ENCODE measurements at places on chromosomes 2 and 18.

- DNase-seq = no peak
Measured at GRCh38 chr2:208466920-208467298, 60.3 kb downstream of the PTH2R start.

DNA sequence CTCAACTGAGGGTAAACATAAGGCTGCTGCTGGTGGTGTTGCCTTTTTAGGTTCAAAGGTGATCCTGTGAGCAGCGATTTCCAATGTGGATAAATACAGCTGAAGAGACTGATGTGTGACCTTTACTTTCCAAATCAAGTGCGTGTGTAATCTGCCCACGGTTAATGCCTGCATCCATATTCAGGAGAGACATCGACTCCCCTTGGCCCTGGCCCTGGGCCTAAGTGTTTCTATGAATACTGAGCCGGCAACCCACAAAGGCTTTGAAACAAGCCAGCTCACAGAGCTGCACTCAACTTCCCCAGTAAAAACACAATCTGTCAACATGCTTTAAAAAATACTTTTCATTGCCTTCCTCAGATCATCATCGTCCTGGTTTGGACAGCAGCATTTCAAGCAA is 1026.6 kb downstream of the TMEM182 start:
- DNase-seq = no peak

- no peak for DNase-seq
Measured at GRCh38 chr2:23385748-23386338, 864 bp downstream of the KLHL29 start.

- no peak for DNase-seq
Measured at GRCh38 chr2:113089916-113090315, 22.1 kb downstream of the IL1F10 start.

- DNase-seq = no peak
Measured at GRCh38 chr2:72142570-72143440, 4.9 kb downstream of the CYP26B1 start.

GRCh38 chr2:10517351-10518043 is 69.4 kb upstream of the ODC1 start:
- no peak for DNase-seq

- DNase-seq = no peak
Measured at GRCh38 chr2:102286041-102286440, 25.3 kb upstream of the IL1RL1 start.

DNA sequence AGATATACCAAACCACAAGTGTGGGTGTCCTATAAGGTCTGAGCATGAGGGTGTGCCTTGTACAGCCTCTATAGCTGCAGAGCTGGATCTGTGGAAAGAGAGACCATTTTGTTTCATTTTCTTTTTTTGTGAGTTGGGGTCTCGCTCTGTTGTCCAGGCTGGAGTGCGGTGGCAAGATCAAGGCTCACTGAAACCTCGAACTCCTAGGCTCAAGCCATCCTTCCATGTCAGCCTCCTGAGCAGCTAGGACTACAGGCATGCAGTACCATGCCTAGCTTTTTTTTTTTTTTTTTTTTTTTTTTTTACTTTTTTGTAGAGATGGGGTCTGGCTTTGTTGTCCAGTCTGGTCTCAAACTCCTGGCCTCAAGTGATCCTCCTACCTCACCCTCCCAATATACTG is 10.7 kb downstream of the KIF3C start:
- DNase-seq = no peak

DNA sequence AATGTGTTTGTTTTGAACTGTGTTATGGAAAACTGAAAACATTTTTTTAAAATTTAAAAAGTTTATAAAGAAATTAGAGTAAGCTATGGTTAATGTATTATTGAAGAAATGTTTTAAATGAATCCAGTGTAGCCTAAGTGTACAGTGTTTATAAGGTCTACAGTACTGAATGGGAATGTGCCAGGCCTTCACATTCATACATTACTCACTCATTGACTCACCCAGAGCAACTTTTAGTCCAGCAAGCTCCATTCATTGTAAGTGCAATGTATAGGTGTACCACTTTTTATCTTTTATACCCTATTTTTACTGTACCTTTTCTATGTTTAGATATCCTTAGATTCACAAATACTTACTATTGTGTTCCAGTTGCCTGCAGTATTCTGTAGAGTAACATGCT is 215.1 kb upstream of the THUMPD2 start:
- DNase-seq = no peak

DNA sequence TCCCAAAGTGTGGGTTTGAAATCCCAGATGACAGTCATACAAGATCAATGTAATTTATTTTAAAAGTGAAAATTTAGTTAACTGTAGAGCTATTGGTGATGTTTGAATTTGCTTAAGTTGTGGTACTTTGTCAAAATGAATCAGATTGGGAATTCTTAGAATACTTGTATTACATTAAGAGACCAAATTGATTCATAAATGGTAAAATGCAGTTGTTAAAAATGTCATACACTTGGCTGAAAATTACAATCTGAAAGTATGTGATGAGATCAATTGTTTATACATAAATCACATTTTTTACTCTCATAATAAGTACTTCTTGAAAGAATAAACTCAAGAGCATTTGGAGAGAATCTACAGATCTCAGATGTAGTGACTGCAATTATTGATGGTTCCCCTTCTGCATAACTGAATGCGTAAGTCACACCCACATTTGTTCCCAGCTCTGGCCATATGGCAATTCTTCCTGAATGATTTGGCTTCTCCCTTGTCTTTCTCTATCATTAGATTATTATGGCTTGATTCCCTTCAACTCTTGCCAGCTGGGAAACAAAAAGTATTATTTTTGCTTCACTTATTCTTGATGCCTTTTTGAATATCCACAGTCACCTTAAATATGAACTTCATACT is 558.5 kb downstream of the CPS1 start:
- peak; percentile 95 for DNase-seq

DNA sequence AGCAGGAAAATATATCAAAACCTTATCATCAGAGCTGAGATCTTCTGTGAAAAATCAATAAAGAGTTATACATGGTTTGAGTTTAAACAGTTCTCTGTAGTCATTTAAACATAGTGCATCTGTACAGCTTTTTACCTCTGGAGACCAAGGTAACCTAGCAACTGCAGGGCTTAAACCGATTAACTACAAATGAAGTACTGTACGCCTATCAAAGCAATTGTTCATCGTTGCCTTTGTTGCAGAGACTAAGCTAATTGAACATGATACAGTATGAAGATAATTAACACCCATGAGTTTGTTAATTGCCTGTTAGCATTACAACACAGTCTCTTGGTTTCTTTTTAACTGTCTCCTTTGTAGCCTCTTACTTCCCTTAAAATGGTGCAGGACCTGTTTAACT is 147.9 kb downstream of the LNPK start:
- no peak for DNase-seq

DNA sequence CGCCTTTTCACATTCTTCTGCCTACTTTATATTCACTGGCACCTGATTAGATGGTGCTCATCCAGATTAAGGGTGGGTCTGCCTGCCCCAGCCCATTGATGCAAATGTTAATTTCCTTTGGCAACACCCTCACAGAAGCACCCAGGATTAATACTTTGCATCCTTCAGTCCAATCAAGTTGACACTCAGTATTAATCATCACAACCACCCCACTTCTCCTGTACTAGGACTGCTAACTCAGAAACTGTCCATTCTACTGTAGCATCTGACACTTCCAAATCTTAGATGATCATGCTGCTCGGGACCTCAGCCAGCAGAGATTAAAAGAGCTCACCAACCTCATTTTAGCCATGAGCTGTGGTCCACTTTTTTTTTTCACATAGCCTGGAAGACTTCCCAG is 268.5 kb downstream of the SATB2 start:
- no peak for DNase-seq

DNA sequence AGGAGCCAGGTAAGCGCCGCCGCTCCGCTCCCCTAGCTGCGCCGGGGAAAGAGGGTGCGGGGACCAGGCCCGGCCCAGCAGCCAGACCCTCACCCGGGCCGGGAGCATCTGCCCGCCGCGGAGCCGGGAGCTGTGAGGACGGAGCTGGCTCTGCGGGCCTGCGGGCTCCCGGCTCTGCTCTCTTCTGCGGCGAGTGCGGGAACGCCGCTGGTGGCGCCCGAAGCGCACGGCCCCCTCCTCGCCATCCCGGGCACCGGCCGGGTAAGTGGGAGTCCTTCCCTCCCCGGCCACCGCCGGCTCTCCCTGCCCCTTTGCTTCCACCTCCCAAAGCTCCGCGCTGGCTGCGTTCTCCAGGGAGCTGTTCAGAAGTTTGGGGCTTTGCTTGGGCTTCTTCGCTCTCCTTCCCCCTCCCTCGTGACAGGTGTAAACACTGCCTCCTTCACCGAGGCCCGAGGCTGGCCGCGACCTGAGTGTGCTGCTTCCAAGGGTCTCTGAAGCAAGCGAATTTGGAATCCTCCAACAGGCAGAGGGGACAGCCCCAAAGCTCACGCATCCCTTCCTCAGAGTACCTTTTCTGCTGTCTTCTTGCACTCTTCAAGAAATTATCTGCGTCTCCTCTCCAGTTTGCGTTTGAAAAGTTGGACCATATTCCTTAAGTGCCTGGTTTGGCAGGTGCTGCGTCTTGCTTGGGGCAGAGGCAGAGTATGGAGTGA is 632 bp downstream of the AFTPH start:
- no peak for DNase-seq

DNA sequence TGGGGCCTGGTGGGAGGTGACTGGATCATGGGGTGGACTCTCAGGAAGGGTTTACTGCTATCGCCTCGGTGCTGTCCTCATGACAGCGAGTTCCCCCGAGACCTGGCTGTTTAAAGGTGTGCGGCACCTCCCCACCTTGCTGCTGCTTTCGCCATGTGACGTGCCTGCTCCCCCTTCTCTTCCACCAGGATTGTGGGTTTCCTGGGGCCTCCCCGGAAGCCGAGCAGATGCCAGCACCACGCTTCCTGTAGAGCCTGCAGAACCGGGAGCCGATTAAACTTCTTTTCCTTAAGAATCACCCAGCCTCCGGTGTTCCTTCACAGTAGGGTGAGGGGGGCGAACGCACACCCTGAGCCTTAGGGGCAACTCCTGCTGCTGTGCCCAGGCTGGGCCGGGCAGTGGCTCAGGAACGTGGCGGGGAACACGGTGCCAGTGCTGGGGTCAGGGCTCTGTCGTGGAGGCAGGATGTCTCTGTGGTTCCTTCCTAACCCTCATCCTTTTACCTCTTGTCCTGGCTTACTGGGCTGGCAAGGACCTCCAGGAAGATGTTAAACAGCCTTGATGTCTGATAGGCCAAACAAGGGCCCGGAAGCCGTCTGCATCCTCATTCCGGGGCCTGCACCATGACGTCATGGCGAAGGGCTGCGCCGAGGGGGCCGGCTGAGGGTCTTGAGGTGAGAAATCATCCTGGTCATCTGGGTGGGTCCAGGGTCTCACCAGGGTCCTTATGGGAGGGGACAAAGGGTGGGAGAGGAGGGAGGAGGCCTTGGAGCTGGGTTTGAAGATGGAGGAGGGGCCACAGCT is 12.7 kb downstream of the NEU4 start:
- DNase-seq = no peak

- no peak for DNase-seq
Measured at GRCh38 chr2:219591091-219591490, 6.6 kb upstream of the STK11IP start.

- DNase-seq = no peak
Measured at GRCh38 chr2:216214768-216215167, 105.6 kb downstream of the XRCC5 start.

- no peak for DNase-seq
Measured at GRCh38 chr2:168787782-168788376, 14.6 kb upstream of the NOSTRIN start.

- DNase-seq = no peak
Measured at GRCh38 chr2:221388891-221389290, 183.2 kb downstream of the EPHA4 start.

GRCh38 chr2:5982903-5983265 is 290.7 kb downstream of the SOX11 start:
- DNase-seq = no peak

- DNase-seq = no peak
Measured at GRCh38 chr2:127573771-127574170, 38.3 kb downstream of the MYO7B start.

DNA sequence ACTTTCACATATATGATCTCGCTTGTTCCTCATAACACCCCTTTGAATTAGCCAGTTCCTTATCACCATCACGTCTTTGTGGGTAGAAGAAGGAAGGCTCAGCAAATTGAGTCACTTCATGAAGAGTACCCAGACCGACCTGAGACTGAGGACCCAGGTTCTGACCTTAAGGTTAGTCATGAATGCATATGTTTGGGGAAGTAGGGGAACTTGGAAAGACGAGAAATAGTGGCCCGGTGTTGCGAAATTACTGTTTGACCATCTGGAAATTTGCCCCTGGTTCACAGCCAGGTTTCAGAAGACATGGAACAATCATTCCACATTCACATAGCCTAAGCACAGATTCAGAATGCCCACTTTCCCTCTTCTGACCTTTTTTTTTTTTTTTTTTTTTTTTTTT is 59.8 kb downstream of the MEIS1 start:
- no peak for DNase-seq

DNA sequence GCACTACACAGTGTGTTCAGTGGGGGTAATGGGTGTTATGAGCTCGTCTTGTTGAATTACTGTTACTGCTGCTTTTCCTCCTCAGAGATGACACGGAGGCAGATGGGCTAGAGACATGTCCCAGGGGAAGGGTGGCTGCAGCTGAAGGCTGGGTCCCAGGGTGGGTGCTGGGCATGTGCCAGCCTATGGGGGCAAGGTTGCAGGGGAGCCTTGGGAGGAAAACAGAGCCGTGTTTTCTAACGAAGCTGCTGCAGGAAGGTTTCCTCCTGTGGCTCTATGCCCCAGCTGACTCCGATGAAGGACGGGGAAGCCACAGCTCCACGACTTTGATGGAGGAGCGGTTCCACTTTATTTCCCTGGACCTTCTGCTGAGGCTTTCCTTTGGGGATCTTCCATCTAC is 42.4 kb downstream of the ASB18 start:
- no peak for DNase-seq

DNA sequence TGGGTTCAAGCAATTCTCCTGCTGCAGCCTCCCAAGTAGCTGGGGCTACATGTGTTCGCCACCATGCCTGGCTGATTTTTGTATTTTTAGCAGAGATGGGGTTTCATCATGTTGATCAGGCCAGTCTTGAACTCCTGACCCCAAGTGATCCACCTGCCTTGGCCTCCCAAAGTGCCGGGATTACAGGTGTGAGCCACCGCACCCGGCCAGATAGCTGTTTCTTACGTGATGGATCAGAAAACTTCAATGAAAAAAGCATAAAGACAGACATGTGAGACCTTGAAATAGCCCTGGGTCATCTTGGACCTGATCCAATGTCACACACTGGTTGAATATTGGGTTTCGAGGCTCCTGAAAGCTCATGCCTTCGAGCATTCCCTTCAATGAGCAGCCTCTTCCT is 66.7 kb upstream of the RTN4 start:
- no peak for DNase-seq

- no peak for DNase-seq
Measured at GRCh38 chr2:223415071-223415470, 187.1 kb downstream of the SCG2 start.

Measured in cerebellar nuclear complex (tissue), 1 donor.